Globus pallidus (tissue), 1 donor: ENCODE measurements at places on chromosomes 7 and 10.

DNA sequence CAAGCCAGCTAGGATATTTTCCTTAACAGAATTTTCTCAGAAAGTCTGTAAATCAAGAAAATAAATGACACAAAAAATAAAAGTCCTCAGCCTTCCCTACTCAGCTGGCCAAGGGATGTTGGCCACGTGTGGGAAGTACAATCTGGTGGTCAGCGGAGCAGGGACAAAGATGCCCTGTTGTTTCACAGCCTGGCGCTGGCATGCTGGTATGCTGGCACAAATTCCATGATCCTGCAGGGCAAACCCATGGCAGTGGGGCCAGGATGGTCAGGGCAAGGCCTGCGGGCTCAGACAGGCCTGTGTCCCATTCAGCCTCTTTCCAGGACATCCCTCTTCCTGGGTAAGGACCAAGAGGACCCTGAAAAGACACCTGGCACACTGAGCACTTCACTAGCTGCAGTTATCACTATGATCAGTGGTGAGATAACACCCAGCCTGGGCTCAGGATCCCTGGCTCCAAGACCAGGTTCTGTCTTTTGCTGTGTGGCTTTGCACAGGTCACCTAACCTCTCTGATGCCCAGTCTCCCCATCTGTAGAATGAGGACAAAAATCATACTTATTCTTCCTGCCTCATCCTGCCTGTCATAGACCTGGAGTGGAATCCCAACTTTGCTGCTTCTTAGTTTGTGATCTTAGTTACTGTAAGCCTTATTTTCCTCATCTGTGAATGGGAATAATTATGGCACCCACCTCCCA lies 10.8 kb upstream of the HSPA12A start:
- peak; percentile 90 for DNase-seq

- no peak for DNase-seq
Measured at GRCh38 chr10:80612261-80612660, 74.6 kb downstream of the SH2D4B start.

GRCh38 chr10:19952224-19953010 lies 136.2 kb downstream of the PLXDC2 start:
- DNase-seq = no peak

- DNase-seq = no peak
Measured at GRCh38 chr7:155377838-155378579, 79.9 kb upstream of the EN2 start.

GRCh38 chr7:35624299-35625186 lies 70.4 kb downstream of the HERPUD2 start:
- DNase-seq = peak; percentile 41

DNA sequence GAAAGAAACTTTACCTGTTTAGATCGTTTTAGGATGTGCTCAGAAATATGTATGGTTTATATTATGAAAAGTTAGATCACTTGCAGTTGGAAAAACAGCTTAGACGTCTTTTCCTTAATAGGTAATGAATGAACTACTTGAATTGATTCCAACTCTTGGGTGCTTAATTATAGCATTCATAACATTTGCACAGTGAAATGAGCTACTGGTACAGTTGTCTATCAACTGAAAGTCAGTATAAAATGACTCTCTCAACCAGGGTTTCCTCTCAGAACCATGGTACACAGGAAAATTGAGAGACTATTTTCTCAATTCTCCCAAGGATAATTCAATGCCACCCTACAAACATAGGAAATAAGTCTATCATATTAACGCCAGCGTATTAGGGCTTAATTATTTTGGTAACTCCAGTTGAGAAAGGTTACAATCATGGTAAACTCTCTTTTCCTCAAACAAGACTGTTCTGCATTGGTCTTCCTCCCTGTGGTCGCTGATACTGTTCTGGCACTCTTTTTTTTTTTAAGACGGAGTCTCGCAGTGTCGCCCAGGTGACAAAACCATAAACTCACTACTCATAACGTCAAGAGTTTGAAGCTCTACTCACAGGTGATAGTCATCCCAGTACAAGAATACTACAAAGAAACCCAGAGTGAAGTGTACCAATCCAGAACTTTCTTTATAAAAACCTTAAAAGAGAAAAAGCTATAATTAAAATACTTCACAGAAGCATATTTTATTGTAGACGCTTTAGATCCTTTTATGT lies 2.0 kb downstream of the ANLN start:
- no peak for DNase-seq

DNA sequence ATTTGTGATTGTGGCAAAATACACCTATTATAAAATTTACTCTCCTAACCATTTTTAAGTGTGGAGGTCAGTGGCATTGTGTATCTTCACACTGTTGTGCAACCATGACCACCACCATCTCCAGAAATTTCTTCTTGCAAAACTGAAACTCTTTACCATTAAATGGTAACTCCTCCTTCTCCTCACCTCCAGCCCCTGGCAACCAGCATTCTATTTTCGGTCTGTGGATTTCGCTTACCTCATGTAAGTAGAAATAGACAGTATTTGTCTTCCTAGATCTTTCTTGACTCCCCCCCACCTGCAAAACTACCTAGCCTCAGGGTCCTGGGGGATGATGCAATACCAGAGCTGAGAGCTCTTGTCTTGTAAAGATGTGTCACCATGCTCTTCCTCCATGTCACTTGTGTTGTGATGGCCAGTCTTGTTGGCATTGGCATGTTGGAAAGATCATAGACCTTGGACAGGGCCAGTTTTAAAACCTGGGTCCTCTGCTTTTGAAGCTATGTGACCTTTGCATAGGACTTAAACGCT lies 71.1 kb upstream of the EMX2 start:
- DNase-seq = no peak

DNA sequence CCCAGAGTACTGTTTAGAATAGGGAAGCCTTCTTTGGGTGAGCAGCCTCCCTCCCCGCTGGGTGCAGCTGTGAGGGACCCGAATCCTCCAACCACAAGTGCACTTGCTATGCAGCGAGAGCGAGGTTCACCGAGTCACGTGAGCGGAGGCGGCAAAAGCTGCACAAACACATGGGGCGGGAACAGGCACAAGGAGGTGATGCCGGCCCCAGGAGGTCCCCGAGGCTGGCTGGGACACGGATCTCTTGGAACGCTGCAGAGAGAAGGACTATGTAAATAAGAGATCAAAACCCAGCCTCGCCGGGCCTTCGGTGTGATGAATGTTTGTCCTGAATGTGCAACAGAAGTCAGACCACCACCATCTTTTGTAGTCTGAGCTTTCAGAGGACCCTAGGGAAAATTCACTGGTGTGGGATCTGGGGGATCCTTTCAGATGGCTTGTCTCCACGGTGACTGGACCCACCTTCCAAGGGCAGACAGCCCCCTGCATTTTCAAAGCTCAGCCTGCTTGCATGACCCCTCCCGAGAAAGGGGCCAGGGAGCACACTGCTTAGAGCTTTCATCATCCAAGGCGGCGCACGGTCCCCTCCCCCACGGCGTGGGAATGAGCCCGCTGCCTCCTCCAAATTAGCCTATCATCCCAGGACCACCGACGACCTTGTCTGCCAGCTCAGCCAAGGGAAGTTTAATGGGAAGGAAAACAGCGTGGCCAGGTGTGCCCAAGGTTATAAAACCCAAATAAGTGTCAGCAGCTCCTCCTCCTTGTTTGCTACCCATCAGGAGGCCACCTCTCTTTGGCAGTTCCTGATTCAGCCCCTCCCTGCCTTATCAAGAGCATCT lies 327.7 kb downstream of the CXCL12 start:
- DNase-seq = no peak

DNA sequence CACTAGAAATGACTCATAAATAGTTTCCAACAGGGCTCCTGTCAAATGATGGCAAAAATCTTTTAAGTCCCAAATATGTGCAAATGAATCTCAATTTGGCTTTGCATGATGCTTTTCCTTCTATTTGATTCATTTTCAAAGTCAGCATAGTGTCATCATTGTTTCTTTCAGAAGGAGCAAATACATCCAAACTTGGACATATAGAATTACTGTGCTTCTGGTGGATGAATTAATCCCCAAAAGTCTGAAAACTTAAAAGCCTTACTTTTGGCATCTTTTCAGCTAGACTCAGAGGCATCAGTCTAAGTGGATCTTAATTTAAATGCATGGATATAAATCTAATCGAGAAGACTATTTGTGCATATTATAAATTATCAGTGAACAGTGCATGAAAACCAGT lies 578.1 kb upstream of the FZD8 start:
- DNase-seq = no peak

DNA sequence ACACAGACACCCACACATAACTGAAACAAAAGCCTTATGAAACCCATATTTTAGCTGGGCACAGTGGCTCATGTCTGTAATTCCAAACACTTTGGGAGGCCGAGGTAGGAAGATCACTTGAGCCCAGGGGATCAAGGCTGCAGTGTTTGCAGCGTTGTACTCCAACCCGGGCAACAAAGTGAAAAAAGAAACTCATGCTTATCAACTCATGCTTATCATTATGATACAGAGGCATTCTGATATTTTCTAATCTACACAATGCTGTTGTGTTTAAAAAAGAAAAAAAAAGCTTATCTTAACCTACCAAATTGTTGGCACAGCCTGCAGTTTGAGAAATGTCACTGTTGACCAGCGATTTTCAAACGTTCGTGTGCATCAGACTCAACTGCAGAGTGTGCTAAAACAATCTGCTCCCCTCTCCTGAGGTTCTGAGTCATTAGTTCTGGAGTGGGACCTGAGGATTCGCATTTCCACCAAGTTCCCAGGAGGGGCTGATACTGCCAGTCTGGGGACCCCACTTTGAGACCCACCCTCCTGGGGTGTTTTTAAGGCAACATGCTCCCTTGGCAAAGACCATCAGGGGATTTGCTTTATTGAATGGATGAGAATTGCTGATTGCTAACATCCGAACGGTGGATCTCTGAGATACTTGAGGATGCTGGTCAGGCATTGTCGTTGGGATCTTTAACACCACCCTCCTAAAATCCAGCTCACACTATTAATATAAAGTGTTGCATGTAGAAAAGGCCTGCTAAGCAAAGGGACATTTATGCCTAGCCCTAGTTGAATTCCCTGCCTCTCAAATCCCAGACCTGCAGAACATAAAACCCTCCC lies 16.2 kb downstream of the CHST3 start:
- DNase-seq = no peak

DNA sequence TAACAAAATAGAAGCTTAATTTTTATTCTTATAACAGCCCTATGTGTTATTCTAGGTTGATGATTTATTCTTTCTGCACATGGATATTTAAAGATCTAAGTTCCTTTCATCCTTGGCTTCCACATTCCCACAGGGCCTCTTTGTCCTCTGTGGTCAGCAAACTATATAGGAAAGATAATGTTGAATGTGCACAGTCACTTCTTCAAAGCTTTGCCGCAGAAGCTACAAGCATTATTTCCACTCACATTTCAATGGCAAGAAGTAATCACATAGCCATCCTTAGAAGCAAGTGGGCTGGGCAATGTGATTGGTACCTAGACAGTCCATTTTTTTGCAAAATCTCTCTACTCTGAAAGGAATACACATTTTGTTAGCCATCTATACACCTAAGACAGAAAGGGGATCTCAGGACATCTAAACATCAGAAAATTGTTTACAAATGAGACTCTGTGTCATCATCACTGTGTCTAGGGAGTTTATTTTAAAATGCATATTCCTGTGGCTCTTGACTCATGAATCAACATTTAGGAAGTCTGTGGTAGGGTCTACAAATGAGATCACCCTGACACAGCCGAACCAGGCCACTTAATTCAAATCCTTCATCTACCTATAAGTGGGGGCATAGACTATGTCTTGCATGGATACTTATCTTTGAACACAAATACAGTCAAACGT lies 1060.5 kb downstream of the XPNPEP1 start:
- DNase-seq = no peak

GRCh38 chr10:60335708-60336107 lies 54.0 kb downstream of the ANK3 start:
- no peak for DNase-seq

GRCh38 chr10:129850790-129851189 lies 113.3 kb downstream of the EBF3 start:
- DNase-seq = no peak

DNA sequence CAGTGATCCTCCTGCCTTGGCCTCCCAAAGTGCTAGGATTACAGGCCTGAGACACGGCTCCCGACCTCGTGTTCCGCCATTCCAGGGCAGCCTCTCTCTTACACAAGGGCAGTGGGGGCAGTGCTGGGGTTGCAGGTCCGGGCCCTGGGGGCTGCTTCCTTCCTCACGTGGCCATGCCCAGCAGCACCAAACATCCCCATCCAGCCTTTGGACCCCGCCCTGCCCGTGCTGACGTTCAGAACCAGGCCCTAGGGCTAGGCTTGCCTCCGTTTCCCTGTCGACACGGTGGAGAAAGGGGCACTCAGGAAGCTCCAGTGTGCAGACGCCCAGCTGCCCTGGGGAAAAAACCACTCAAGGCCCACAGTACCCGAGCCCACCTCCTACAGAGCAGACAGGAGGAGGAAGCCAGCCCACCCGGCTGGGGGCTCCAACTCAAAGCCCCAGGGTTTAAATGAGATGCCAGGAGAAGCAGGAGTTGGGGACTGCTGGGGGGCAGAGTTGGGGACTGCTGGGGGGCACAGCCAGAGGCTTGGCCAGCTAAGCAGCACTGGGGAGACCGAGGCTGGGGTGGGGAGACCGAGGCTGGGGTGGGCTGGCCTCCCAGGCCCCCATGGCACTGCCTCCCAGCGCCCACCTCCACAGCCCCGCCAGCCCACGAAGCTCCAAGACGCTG lies 35.9 kb downstream of the ADAP1 start:
- no peak for DNase-seq

GRCh38 chr10:63798599-63799498 lies 277.6 kb downstream of the REEP3 start:
- peak; percentile 7 for DNase-seq

- DNase-seq = no peak
Measured at GRCh38 chr7:25643286-25643685, 415.0 kb upstream of the NPVF start.

DNA sequence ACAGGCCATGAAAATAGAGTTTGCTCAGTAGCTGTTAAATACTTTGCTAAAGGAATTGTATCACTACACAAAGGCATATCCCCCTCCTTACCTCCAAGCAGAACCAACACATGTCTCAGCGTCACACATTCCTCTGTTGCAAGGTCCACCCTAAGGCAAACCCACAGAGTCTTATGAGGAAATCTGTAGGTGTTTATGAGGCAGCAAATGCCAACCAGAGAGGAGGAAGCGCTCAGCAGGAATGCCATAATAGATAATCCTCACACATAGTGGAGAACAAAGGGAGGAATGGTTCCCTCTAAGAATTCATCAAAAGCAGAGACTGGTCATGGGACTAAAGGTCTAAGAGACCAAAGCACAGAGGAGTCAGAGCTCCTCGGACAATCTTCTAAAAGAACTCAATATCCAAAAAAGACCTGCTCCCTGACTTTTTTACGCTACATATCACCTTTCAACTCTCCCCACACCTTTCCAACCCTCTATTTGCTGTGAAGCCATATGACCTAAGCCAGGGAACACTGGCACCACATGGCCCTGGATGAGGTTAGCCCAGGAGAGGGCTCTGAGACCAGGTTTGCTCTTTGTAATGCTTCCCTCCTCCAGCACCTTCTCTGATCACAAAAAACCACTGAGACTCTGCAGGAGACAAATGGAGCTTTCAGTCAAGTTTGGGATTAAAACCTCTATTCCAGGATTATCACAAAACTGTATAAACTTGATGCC lies 7.3 kb downstream of the SLC25A13 start:
- no peak for DNase-seq
